ENCODE measurements at places on chromosomes 2 and 18. TPM values are rescaled to one million over a fixed set of nuclear protein-coding genes. Genes with fewer than 3 reads are reported as not detected.

DNA sequence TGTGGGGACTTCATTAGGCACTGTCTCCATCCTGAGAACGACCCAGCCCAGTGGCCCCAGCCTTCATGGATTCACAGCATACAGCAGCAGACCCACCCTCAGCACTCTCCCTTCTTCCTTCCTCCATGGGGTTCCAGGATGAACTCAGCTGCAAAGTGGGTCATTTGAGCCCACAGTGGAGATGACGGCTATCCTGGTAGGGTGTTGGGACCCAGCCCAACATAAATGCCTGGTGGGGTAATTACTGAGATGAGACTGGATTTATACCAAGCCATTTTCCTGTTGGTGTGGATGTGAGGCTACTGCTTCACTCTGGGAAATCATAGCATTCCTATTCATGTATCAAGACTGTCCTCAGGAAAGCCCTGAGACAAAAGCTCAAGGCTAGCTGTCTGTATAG lies 536.7 kb upstream of the TNP1 start:
- DNase-seq = no peak

- no peak for DNase-seq
Measured at GRCh38 chr2:217820091-217820819, 182.5 kb downstream of the TNS1 start.

DNA sequence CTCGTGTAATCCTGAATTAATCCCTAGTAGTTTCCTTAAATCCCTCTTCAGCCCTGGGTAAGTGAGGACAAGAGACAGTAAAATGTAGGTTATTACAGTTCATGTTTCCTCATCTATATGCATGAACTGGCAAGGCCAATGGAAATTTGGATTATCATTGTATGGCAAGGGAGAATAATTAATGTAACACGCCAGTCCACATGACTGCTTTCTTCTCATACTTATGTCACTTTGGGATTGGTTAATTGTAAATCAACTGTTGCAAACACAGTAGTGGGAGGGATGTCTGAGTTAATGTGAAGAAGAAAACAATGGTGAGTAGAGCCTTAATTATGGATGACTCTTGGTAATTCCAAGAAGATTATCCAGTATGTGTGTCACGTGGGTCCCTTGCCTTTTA lies 1.7 kb upstream of the SERPINB7 start:
- no peak for DNase-seq

Gene CAPN13
- total RNA-seq = not detected

Gene SLC19A3
- not detected for total RNA-seq

Gene OR6B2
- not detected for total RNA-seq

- DNase-seq = no peak
Measured at GRCh38 chr18:11271954-11272353, 122.6 kb upstream of the PIEZO2 start.

DNA sequence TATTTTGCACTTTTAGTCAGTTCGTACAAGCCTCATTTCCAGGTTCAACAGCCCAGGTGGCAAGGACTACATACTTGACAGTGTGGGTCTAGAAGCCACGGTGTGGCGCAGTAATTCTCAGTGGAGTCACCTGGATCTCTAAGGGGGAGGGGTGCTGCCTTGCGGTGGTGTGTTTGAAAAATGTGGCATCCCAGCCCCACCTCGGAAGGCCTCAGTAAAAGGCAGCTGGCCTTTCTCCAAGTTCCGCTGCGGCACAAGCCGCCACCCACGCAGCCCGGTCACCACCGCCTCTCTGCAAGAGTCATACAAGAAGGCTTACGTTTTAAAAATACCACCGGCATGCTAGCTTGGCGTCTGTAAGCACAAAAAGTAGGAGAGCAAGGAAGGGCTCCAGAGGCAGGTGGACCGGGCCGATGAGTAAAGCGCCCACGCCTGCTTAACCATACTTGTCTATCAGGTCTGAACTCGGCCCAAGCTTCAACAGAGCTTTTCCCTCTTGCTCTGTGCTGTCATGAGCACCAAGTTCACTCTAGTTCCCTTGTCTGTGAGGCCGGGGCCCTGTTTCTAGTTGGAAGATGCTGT lies 49.5 kb downstream of the SPRED2 start:
- DNase-seq = no peak

DNA sequence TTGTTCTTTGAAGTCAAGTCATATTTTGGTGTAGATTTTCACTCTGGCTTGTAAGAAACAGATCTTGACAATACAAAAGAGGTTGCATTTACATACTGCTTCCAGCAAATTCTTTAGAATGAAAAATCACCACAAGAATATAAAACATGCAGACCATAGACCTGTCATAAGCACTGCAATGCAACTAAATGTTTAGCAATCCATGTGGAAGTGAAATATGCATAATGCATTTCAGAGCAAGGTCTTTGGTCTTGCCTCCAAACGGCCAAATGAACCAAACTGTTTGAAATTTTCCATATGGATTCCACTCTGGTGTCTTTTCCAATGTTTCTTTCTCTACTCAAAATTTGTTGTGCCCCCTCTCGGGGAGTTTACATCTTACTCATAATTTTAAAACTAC lies 271.0 kb upstream of the CDH20 start:
- DNase-seq = no peak

Gene STARD6
- total RNA-seq = not detected

DNA sequence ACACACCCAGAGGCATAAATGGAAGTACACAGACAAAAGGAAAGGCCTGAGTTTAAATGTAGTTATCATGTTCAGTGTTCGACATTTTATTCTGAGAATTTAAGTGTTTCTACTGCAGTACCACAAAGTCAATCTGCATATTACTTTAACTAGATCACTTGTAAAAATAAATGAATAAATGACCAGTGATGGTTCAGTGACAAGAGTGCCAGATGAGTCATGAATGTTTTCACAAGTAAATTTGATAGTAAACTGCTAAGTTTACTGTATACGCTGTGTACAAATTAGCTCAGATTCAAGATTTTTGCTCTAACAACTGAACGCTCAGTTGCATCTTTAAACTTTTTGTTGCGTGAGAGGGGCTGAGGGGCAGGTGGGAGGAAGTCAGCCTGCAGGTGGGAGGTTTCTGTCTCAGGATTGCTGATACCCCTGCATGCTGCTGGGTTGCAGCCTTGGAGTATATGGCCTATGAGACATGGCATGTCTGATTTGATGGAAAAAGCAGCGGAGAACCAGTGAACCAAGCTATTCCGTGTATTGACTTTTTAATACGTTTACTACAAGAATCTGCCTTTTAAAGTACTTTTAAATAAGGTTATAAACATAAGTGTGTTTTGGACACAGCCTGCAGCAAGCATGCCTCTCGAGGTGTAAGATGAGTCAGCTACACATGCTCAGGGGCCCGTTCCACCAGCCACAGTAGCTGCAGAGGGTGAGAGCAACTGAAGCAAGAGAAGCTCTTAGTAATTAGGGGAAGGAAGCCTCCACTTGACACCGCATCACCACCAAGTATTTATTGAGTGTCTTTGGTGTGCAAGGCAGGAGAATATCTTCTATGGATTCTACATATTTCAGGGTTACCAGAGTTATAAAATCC lies 245.1 kb downstream of the NEDD4L start:
- peak; percentile 84 for DNase-seq

Gene ANO7
- 0.62 TPM for total RNA-seq

Gene RBKS
- total RNA-seq = 4.9 TPM

- DNase-seq = peak; percentile 63
Measured at GRCh38 chr2:216696751-216697560, 1.6 kb upstream of the IGFBP5 start.

Gene ADAM17
- 34.0 TPM for total RNA-seq

DNA sequence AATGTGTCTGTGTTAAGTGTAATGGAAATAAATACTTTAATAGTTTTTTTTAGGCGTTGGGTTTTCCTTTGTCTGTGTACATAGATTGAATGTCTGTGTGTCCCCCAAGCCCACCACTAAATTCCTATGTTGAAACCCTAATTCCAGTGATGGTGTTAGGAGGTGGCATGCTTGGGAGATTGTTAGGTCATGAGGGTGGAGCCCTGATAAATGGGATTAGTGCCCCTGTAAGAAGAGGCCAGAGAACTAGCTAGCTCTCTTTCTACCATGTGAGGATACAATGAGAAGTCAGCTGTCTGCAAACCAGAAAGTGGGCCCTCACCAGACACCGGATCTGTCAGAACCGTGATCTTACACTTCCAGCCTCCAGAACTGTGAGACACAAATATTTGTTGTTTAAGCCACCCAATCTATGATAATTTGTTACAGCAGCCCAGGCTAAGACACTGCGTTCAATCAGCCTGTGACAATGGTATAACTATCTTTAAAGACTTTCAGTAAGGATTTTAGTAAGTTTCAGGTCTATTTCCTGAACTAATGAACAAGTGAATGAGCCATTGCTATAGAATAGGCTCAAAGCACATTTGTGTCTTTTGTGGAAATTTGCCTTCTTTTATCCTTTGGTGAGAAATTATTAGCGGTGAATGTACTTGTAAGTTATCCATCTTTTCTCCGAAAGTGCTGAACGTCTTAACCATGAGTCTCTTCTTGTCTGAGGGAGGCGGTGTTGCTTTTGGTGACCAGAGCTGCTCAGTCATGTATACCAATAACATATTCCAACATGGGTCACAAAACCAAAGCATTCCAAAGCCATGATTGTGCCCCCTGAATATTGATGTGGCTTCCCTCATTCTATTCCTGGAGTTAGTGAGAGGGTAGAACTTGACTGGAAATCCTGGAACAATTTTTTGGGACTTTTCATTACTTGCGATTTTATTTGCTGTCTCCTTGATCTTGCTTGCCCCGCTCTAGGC lies 29.6 kb upstream of the IL1R1 start:
- DNase-seq = peak; percentile 88

GRCh38 chr18:63339920-63340484 lies 20.4 kb upstream of the BCL2 start:
- DNase-seq = peak; percentile 34

- no peak for DNase-seq
Measured at GRCh38 chr2:198137733-198138132, 333.3 kb downstream of the PLCL1 start.

Gene ALPG
- total RNA-seq = not detected

GRCh38 chr18:44601447-44601846 lies 79.2 kb upstream of the SETBP1 start:
- peak; percentile 96 for DNase-seq

DNA sequence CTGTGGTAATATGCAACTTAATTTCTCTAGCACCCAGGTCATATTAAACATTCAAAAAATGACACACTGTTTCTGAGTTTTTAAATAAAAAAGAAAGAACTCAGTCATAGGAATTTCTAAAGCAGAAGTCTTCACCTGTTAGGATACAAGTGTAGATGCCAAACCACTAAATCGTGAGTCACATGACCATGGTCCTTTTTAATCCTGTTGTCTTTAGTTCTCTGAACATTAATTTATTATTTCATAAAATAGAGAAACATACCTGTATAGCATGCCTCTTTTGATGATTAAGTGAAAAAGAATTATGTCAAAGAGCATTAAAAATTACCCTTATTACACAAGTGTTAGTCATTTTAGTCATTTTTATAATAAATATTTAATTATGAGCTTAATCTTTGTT lies 398.8 kb downstream of the CCDC85A start:
- DNase-seq = peak; percentile 63

Gene MERTK
- not detected for total RNA-seq

Gene RAB27B
- total RNA-seq = 13.8 TPM

- no peak for DNase-seq
Measured at GRCh38 chr2:1248187-1248586, 165.1 kb upstream of the TPO start.

DNA sequence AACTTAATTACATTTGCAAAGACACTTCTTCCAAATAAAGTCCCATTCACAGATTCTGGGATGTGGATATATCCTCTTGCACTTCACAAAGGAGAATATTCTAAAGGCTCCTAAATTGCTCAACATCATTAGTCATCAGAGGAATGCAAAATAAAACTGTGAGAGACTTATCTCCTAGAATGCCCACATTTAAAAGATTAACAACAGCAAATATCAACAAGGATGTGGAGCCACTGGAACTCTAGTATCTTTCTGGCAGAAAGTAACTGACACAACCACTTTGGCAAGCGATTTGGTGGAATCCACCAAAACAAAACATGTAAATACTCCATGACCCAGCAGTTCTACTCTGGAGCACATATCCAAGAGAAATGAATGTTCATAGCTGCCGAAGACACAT lies 4.6 kb downstream of the NEU2 start:
- DNase-seq = peak; percentile 76

GRCh38 chr2:169840747-169841142 lies 13.5 kb downstream of the UBR3 start:
- DNase-seq = no peak

Gene GREB1L
- 3.9 TPM for total RNA-seq

- DNase-seq = peak; percentile 60
Measured at GRCh38 chr2:189267925-189268579, 88.5 kb upstream of the COL5A2 start.

- DNase-seq = no peak
Measured at GRCh38 chr2:37464067-37464466, 119.6 kb downstream of the QPCT start.

- no peak for DNase-seq
Measured at GRCh38 chr2:167572883-167573619, 674.3 kb downstream of the STK39 start.

GRCh38 chr2:42828487-42829425 lies 36.4 kb upstream of the HAAO start:
- peak; percentile 51 for DNase-seq

DNA sequence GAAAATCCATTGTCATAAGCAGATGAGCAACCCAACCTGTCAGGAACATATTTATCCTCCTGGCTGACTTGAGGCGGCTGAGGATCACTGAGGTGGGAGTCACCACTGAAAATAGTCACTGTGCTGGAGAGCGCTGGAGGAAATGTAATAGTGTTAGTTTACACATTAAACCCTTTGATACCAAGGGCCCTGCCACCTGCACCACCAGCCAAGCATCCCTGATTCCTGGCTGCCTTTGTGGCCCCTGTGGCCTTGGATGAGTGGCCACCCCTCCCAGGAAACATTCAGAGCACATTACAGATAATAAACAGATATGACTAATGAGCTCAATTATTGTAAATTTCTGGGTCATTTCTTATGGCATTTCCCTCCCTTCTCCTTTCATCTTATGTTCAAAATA lies 105.9 kb downstream of the LYPD1 start:
- no peak for DNase-seq

Gene DLGAP1
- total RNA-seq = not detected

- no peak for DNase-seq
Measured at GRCh38 chr2:126714191-126714965, 58.4 kb downstream of the GYPC start.

Gene CHRNG
- total RNA-seq = not detected

DNA sequence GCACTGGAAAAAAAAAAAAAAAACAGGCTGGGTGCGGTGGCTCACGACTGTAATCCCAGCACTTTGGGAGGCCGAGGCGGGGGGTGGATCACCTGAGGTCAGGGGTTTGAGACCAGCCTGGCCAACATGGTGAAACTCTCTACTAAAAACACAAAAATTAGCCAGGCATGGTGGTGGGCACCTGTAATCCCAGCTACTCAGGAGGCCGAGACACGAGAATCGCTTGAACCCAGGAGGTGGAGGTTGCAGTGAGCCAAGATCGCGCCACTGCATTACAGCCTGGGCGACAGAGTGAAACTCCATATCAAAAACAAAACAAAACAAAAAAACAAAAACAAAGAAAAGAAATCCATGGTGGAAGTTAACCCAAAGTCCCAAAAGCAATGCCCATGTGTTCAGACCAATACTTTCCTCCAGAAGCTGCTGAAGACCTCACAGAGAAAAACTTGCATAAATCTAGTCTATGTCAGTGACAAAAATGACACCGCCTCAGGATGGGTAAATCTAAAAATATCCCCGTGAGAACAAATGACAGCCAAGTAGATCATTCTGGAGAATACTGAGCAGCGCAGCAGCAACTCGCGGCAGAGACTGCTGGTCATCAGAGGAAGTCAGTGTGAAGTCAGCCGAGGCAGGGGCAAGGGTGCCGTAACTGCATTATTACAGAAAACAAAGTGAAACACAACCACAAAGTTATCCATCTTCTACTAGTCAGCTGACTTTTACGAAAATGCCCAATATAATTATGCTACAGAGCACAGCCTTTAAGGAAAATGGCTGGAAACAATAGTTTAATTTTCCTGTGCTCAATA lies 41.0 kb downstream of the LPIN2 start:
- DNase-seq = no peak
